ENCODE measurements at places on chromosomes 6 and 20.

GRCh38 chr6:44327096-44327495, 13.9 kb upstream of the AARS2 start:
- ATAC-seq = no peak

DNA sequence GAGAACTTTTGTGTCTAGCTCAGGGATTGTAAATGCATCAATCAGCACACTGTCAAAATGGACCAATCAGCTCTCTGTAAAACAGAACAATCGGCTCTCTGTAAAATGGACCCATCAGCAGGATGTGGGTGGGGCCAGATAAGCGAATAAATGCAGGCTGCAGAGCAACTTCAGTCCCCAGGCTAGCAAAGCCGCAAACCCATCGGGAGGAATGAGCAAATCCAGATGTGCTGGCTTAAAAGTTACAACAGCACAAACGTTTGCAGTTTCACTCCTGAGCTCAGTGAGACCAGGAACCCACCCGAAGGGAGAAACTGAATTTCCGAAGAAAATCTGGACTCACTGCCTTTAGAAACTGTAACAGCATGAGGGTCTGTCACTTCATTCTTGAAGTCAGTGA, 21.9 kb upstream of the MBOAT1 start:
- no peak for ATAC-seq

DNA sequence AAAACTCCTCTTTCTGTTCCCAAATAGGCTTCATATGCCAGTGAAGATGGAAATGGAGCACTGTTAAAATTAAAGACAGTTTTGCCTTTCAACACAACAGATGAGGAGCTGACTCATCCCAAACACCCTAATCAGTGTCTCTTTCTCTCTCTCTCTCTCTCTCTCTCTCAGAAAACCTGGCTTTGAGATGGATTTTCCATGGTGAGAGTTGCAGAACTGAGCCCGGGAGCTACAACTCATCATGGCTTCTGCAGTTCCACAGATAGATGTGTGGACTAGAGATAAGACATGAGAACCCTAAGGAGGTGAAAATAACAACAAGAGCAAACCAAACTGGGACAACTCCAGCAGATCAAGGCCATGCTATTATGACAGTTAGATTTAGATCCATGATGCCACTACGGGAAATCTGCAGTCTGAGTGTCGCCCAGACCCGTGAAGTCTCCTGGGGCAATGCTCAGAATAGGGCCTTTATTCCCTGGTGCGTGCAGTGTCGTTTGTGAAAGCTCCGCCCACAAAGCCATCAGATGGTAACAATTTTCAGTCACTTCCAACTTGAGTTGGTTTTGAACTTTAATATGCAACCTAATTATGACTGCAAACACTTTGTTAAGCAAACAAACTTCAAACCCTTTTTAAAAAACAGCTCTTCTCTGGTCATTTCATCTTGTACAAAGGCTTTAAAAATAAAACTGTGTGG, 338.2 kb upstream of the PREP start:
- no peak for ATAC-seq

- ATAC-seq = no peak
Measured at GRCh38 chr6:106083618-106084017, 2.5 kb upstream of the PRDM1 start.

DNA sequence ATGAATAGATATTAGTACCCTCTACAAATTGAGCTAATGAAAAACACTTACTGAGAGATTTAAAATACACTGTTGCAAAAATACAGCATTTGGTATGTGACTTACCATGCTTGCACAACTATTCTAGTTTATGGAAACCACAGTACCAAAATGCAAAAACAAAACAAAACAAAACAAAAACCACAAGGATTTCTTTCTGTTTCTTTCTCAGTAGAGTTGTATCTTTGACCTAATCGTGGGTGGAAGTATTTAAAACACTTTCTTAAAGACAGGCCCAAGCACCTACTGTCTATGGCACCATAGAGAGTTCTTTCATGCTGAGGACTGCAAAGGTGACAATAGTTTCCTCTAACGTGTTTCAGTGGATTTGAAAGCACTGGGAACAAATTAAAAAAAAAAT, 95.3 kb upstream of the C6orf118 start:
- ATAC-seq = no peak

DNA sequence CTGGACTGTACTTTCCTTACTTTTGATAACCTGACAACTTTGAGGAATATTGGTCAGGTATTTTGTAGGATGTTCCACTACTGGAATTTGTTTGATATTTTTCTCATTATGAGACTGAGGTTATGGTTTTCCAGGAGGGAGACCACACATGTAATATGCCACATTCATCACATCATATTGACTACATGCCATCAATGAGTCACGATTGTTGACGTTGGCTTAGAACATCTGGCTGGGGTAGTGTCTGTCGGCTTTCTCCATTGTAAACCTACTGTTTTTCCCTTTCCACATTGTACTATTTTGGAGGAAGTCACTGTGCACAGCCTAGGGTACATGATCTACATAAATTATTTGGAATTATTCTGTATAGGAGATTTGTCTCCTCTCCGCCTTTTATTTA, 1.4 kb upstream of the STX11 start:
- no peak for ATAC-seq

GRCh38 chr6:83138758-83139157, 54.3 kb downstream of the PGM3 start:
- no peak for ATAC-seq

GRCh38 chr6:149082320-149082719, 235.2 kb upstream of the TAB2 start:
- peak; percentile 84 for ATAC-seq

GRCh38 chr6:142845143-142845571, 99.8 kb downstream of the HIVEP2 start:
- no peak for ATAC-seq

- ATAC-seq = peak; percentile 53
Measured at GRCh38 chr6:5525209-5525608, 263.9 kb downstream of the FARS2 start.

DNA sequence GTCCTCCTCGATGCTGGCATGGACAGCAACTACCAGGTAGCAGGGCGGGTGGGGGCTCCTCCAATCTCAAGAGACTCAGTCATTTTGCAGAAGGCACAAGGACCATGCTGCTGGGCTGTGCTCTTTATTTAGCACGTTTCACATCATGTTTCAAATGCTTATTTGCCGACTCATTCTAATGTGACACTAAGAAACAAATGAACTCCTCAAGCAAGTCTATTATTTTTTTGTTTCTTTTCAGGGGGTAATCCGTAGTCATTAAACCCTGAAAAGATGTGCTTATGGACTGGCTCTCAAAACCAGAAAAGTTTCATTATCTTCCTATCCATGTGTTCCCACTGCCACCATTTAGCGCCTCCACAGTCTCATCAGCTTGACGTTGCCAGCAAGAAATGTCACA, 92.9 kb downstream of the ANKS1A start:
- no peak for ATAC-seq

DNA sequence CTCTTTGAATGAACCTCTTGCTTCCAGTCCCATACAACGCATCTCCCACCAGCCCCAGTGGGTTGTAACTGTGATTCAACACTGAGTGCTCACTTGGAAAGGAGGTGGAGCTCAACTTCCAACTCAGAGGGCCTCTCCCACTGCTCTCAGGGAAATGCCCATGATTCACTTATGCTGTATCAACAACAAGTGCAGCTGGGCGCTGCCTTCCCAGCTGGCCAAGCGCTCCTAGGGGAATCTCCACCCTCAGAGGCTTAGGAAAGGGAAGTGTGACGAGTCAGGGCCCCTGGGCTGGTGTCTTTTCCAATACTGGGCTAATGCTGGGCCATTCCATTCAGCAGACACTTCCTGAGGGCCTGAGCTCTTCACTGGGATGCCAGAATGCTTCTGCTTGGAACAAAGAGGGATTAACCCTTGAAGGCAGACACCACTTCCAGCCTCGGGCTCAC, 8.1 kb upstream of the OCSTAMP start:
- ATAC-seq = peak; percentile 32

DNA sequence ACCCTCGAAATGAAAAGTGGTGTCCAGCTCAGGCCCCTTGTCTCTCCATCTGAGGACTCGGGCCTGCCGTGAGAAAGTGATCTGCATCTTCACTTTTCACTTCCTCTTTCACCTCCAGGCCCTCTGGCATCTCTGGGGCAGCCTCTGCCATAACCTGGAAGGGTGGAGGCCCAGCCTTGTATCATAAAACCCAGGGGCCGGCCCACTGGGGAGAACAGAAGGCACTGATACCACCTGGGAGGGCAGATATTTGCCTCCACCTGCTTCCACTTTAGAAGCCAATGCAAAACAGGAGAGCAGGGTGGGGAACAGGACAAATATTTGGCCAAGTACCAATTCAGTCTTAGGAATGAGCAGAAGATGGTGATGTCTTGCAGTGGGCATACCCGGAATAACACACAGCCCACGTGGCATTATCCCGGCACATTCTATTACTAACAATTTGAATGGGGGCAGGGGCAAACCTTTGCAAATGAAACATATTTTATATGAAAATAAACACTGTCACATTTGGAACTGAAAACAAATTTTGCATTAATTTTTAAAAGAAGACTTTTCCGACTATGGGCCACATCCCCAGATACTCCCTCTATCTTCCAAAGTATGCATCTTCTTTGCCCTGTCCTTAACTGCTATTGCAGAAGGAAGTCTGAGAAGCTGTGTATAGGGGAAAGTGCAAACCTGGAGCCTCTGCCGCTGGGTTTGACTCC, 69.2 kb upstream of the TBC1D7 start:
- ATAC-seq = peak; percentile 68

- ATAC-seq = no peak
Measured at GRCh38 chr6:4441981-4442434, 306.6 kb upstream of the ECI2 start.
